RKO (cell line): ENCODE measurements at places on chromosomes 12 and 14.
A peak's percentile ranks its signal among the peaks of the same experiment; 100 is the strongest.

- no peak for DNase-seq
Measured at GRCh38 chr12:33476058-33476457, 36.4 kb upstream of the SYT10 start.

- DNase-seq = no peak
Measured at GRCh38 chr12:128789356-128789929, 34.3 kb downstream of the SLC15A4 start.

GRCh38 chr12:7966563-7966962 is 30.6 kb upstream of the SLC2A3 start:
- no peak for DNase-seq

DNA sequence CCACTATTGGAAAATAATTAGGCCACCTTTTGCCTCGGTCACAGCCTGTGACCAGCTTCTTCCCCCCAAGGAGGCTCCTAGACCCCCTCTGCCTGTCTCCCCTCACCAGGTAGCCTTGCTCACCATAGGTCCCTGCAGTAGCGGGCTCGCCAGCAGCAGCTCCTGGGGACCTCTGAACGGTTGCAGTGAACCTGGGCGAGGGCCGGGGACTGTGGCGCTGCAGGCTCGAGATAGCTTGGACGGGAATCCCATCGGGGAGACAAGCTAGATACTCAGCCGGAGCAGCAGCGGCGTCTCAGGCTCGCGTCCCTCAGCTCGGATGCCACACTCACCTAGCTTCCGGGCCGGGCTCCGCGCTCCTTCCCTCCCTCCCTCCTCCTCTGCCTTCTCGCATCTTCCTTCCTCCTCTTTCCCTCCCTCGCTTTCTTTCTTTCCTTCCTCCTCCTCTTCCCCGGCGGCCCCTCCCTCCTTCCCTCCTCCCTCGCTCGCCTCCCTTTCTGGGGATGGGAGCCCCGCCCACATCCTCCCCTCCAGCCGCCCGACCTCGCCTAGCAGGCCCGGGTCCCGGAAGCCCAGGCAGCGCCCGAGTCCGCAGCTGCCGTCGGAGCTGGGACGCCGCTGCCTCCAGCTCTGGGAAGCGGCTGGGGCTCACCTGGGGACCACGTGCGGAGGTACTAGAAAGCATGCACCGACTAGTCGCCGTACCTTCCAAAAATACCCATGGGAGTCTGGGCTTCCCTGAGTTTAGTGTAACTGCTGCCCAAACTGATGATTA is at the start of gene BMP4:
Gene BMP4, minus strand, starts transcription at position 399 of the 775 bp plus-strand sequence. CDS start 4,603 bp downstream, outside the sequence.
- DNase-seq = peak; percentile 38

DNA sequence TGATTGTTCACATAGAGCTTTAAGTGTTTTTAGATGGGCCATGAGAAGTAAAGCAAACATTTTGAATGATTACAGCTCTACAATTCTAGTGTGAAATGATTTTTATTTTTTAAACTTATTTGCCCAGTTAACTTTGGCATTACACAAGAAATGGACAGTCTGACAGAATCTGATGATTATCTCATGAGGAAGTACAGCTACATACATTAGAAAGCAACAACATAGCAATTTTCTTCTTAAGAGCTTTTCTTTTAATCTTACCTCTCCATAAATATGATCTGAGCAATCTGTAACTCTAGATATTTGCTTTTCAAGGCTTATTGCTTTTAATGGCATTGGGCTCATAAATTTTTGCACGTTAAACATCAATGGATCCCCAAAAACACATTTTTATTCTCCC is 26.5 kb upstream of the PPP1R12A start:
- DNase-seq = no peak

DNA sequence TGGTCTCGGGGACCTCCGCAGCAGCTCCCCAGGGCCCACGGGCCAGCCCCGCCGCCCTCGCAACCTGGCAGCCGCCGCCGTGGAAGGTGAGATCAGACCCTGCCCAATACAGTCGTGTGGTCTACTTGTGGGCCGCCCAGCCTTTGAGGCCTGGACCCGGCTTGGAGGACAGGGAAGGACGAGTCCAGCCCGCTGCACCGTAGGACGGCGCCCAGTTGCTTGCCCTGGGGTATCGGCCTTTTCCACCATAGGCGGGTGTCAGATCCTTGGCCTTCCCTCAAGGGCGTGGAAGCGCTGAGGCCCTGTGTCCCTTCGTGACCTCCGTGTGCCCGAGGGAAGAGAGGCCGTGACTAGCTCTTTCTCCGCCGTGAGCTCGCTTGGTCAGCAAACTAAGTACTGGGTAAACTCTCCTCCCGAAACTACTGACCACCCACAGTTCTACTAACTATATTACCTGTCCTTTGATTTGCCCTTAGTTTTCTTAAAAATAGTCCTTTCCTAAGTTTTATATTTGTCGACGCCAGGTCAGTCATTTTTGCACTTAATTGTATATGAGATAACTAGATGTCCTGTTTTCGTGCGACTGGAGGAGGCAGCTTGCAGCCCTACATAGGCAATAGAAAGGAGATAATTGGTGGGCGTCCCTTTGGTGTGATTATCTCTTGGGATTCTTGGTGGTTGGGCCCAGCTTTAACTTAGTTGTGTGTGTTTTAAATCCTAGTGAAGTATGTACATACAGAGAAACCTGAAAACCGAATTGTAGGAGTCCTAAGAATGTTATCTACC is 757 bp downstream of the SLC25A3 start:
- peak; percentile 35 for DNase-seq

DNA sequence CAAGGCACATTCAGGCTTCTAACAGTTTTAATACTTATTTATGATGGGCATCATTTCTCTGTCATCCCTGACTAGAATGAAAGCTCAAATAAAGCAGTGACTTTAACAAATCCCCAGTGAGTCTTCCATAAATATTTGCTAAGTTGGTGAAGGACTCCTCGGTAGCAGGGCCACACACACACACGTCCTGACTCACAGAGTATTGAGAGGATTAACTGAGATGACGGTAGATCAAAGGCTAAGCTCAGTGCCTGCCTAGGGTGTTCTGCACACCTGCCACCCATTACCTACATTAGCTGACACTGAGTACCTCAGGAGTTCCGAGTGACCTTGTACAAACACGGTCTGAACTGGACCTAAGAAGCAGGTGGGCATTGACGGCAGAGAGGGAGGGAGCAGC is 197.3 kb upstream of the SFSWAP start:
- no peak for DNase-seq

- no peak for DNase-seq
Measured at GRCh38 chr14:33045760-33046159, 107.1 kb downstream of the NPAS3 start.

DNA sequence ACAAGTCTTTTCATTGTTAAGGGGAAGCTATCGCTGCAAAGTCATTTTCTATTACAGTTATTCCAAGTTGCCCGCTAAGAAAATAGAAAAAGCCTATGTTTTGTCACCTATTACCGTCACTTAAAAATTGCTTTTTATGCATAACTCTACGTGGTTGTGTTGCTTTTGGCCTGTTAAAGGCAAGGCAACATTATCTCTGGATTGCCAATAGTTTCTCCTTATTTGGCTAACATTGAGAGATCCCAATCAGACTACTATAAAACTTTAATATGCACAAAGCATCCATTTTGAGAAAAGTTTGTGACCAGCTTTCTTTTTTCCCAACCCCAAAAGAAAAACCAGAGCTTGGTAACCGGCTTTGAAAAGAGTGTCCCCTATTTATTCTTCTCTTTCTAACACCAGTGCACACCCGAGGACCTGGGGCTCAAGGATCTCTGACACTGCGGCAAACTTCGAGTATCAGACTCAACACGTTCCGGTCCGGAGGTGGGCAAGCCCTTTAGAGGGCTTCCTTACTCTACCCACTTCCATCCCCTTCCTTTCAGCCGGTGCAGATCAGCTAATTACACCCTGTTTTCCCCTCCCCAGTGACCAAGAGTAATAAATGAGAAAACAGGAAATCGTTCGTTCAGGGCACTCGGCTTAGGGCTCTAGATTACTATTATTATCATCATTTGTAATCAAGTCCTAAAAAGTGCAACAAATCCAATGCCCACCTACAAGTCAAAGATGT is 1.2 kb downstream of the PPP1R12A start:
- peak; percentile 63 for DNase-seq

DNA sequence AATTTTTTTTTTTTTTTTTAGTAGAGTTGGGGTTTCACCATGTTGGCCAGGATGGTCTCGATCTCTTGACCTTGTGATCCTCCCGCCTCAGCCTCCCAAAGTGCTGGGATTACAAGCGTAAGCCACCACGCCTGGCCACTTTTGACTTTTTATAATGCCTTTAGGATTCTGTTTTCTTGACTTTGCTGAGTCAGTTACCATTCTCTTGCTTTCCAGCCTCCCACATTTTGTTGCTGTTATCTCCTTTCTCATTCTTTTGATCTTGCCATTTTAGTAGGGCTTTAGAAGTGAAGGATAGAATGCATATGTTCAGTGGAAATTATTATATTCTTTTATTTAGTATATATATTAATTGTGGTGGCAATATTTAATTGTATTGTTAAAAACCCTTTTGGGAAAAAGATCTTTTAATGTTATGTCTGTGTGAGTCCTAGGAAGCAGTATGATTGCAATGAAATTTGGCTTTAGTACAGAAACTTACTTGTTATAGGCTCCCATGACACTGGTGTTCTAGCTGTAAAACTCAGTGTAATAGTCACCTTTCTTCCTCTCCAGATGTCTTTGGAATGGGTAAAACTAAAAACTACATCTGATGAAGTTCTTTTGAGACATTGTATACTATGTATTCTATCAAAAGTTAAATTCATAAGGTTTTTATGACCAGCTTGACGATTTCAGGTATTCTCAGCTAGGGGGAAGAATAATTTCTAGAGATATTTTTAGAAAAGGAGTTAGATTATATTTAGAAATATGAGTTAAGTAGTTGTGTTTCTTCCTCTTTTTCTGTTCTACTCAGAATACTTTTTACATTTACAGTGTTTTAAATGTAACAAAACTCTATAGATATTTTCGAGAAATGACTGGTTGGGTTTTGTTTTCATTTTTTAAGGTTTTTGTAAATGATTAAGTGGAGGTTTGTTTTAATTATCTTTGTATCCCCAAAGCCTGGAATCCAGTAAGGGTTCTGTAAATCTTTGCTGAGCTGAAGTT is 74.7 kb downstream of the APAF1 start:
- no peak for DNase-seq

DNA sequence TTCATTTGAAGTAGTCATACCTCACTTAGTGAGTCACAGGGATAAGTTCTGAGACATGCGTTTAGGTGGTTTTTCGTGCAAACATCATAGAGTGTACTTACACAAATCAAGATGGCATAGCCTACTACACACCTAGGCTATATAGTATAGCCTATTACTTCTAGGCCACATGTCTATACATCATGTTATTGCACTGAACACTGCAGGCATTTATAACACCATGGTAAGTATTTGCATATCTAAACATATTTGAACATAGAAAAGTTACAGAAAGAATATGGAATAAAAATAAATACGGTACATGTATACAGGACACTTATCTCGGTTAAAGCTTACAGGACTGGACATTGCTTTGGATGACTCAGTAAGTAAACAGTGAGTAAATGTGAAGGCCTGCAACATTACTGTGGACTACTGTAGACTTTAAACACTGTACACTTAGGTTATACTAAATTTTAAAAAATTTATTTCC is 670.6 kb downstream of the SLC16A7 start:
- peak; percentile 35 for DNase-seq

DNA sequence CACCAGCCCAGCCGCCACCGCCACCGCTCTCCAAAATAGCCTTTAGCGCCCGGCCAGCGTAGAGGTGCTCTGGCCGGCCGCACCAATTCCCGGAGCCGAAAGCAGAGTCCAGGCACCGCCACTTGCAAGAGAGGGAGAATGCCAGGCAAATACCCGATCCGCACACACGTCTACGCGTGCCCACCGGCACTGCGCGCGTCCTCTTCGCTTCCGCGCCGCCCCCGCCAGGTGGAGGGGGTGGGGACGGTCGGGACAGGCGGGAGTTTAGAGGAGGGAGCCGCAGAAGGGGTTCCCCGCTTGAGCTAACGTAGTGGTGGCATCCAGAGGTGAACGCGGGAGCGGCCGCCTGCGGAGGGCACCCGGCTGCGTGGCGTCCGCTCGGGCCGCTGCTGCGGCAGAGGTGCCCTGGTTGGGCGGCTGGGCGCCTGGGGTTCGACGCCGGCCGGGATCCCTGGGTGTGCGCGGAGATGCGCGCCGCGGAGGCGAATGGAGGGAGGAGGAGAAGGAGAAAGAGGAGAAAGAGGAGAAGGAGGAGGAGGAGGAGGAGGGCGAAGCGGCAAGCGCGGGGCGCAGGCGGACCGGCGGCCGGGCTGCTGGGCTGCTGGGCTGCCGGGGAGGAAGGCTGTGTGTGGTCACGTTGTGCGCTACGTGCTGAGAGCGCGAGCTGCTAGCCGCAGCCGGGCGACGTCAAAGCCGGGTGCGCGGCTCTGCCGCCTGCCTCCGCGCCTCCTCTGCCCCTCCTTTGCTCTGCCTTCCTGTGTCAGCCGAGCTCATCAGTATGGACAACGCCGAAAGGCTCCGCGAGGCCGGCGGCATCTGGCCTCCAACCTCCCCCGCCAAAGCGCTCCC is at the start of gene MDGA2:
Gene MDGA2, minus strand, starts transcription at position 140 of the 849 bp plus-strand sequence.
- DNase-seq = no peak

DNA sequence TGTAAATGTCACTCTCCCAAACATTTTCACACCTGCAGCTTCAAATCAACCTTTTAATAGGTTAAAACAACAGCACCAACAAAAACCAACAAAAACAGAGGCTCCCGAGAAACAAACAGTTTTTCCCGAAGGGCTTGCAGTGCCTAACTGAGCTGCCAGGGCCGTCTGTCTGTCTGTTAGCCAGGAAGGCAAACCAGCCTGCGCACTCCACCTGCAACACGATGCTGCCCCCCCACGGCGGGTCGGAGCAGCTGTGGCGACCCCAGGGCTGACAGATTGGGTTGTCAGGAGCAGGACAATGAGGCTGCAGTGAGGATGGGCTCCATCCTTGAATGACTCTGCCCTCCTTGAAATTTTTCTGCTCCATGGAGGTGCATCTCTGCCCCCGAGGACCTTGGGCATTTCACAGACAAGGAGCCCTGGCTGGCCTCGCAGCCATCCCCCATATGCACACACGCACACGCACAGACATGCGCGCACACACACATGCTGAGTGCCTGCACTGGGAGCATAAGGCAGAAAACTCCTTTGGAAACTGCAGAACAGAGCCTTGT is 2.6 kb downstream of the RTL1 start:
- DNase-seq = peak; percentile 25

DNA sequence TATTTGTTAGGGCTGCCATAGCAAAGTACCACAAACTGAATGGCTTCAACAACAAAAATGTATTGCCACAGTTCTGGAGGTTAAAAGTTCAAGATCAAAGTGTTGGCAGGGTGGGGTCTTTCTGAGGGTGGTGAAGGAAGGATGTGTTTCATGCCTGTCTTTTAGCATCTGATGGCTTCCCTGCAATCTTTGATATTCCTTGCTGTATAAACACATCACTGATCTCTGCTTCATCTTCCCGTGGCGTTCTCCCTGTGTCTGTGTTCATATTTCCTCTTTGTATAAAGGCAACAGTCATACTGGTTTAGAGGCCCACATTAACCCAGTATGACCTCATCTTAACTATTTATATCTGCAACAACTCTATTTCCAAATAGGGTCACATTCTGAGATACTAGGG is 167.5 kb downstream of the BTG1 start:
- no peak for DNase-seq

GRCh38 chr14:94376108-94376975 is 12.1 kb downstream of the SERPINA1 start:
- DNase-seq = no peak

- no peak for DNase-seq
Measured at GRCh38 chr14:100967930-100968329, 64.4 kb upstream of the RTL1 start.
